ENCODE measurements at places on chromosomes 16 and 17. TPM values are rescaled to one million over a fixed set of nuclear protein-coding genes. Genes with fewer than 3 reads are reported as not detected.

DNA sequence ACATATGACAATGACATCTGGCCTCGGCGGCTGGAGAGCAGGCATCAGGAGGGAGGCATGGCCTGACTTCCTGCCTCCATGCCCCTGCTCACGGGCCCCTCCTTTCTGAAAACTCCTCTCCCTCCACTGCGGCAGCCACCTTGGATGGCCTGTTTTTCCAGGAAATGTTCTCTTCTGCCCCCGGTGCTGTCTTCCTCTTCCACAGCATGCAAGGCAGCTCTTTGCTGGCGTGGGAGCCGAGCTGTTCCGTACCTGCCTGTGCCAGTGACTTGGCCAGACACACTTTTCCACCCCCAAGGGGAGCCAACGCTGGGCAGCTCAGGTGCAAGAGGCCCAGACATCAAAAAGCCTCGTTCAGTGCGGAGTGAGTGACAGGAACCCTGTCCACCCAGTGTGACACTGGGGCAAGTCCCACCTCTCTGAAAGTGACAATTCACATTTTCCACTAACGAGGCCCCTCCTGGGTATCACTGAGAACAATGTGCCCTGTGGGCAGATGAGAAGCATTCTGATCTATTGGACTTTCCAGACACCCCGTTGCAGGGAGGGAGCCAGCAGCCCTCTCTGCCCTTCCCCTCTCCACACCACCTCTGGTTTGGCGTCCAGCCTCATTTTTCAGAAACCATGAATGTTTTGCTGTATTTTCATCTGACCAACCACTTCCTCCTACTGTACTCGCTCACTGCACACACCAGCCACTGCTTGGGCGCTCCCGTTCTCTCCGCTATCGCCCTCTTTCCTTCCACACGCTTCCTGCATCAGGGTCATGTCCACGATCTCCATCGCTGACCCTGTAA, 31.2 kb downstream of the NSMCE1 start:
- H3K4me1 ChIP-seq, result peaks cover 32% of the 10 kb centered on the region
- peak; percentile 14 for DNase-seq
- no peak overlapping the region for H3K4me3 ChIP-seq
- H3K36me3 ChIP-seq, result peaks cover 5% of the 10 kb centered on the region

GRCh38 chr17:48438516-48439061, 8.6 kb upstream of the SKAP1 start:
- peaks cover 9% of the 10 kb centered on the region for H3K27me3 ChIP-seq
- no peaks in the 10 kb centered on the region for H3K4me1 ChIP-seq
- DNase-seq, result no peak
- H3K4me3 ChIP-seq, result no peak overlapping the region

- H3K27ac ChIP-seq, result no peak overlapping the region
- H3K4me1 ChIP-seq, result no peaks in the 10 kb centered on the region
- H3K27me3 ChIP-seq, result no peaks in the 10 kb centered on the region
Observed at GRCh38 chr17:72169823-72170222, 49.0 kb downstream of the SOX9 start.

GRCh38 chr17:75153780-75154194, 525 bp downstream of the JPT1 start:
- H3K27me3 ChIP-seq, result no peaks in the 10 kb centered on the region
- peak overlapping the region; percentile 80 for H3K27ac ChIP-seq
- H3K4me3 ChIP-seq, result peak overlapping the region; percentile 96
- no peak for DNase-seq
- no peaks in the 10 kb centered on the region for H3K36me3 ChIP-seq
- H3K4me1 ChIP-seq, result peaks cover 8% of the 10 kb centered on the region

GRCh38 chr16:1561266-1561665, 27.8 kb downstream of the TMEM204 start:
- DNase-seq, result no peak
- H3K4me1 ChIP-seq, result no peaks in the 10 kb centered on the region
- no peak overlapping the region for H3K4me3 ChIP-seq
- no peak overlapping the region for H3K27ac ChIP-seq
- H3K36me3 ChIP-seq, result peaks cover 3% of the 10 kb centered on the region

GRCh38 chr17:47670064-47670463, 20.3 kb downstream of the KPNB1 start:
- no peaks in the 10 kb centered on the region for H3K4me1 ChIP-seq
- H3K27ac ChIP-seq, result no peak overlapping the region
- no peak for DNase-seq
- H3K4me3 ChIP-seq, result no peak overlapping the region
- peaks cover 27% of the 10 kb centered on the region for H3K36me3 ChIP-seq

- peak; percentile 6 for DNase-seq
- peaks cover 3% of the 10 kb centered on the region for H3K27me3 ChIP-seq
- H3K4me3 ChIP-seq, result no peak overlapping the region
- H3K27ac ChIP-seq, result no peak overlapping the region
Observed at GRCh38 chr16:56549744-56550385, 15.0 kb upstream of the MT4 start.

DNA sequence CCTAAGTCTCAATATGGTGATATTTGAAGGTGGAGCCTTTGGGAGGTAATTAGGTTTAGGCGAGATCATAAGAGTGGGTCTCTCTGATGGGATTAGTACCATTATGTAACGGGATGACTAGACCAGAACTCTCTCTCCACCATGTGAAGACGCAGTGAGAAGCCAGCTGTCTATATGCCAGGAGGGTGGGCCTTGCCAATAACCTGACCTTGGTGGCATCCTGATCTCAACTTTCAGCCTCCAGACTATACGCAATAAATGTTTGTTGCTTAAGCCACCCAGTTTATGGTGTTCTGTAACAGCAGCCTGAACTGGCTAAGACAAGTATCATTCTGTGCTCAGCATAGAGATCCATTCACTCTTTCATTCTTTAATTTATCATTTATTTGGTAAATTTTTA, 167.2 kb upstream of the CDH11 start:
- no peak overlapping the region for H3K27ac ChIP-seq
- DNase-seq, result no peak
- H3K27me3 ChIP-seq, result no peaks in the 10 kb centered on the region

DNA sequence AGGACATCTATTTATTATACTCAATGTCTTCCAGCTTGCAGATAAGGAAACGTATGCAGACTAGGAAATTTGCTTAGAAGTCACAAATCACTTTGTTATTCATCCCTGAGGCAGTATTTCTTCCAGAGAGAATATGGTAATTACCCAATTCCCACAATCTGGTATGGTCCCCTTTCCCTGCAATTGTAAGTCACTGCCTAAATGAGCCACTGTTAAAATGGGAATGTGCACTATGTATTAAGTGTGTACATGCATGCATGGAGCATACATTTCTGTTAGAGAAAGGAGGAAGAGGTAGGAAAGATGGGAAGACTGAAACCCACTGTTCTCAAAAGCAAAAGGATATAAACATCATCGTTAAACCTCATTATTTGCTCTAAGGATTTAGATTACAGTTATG, 10.0 kb downstream of the NUFIP2 start:
- H3K36me3 ChIP-seq, result peaks cover 23% of the 10 kb centered on the region
- DNase-seq, result no peak
- no peaks in the 10 kb centered on the region for H3K27me3 ChIP-seq

- H3K4me1 ChIP-seq, result no peaks in the 10 kb centered on the region
- no peak overlapping the region for H3K27ac ChIP-seq
- no peak overlapping the region for H3K4me3 ChIP-seq
- peak; percentile 37 for DNase-seq
Observed at GRCh38 chr16:89289428-89290395, 72.2 kb downstream of the ZNF778 start.

- no peaks in the 10 kb centered on the region for H3K27me3 ChIP-seq
- DNase-seq, result peak; percentile 88
- H3K27ac ChIP-seq, result peak overlapping the region; percentile 83
- peak overlapping the region; percentile 28 for H3K4me3 ChIP-seq
- peaks cover 1% of the 10 kb centered on the region for H3K36me3 ChIP-seq
- peaks cover 16% of the 10 kb centered on the region for H3K4me1 ChIP-seq
Observed at GRCh38 chr16:87853411-87854052, 15.8 kb downstream of the SLC7A5 start.

DNA sequence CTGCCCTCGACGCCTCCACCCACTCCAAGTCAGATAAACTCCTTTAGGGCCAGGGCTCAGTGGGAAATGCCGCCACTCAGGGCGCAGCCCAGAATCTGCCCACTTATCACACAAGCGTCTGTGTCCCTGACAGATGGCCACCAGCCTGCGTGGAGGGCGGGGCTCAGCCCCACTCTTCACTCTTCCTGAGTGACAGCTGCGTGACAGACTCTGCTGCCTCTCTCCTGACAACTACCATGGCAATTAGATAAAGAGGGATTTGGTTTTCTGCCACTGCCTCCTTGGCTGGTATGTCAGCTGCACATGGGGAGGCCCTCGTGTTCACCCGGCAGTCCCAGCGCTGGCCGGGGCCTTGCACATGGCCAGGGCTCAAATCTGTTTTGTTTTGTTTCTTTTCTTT, 96.2 kb downstream of the RTN4RL1 start:
- DNase-seq, result no peak
- H3K36me3 ChIP-seq, result no peaks in the 10 kb centered on the region
- peaks cover 6% of the 10 kb centered on the region for H3K27me3 ChIP-seq
- H3K4me3 ChIP-seq, result no peak overlapping the region

GRCh38 chr16:65044873-65045272, 77.0 kb downstream of the CDH11 start:
- H3K27ac ChIP-seq, result peak overlapping the region; percentile 39
- no peak overlapping the region for H3K4me3 ChIP-seq
- H3K4me1 ChIP-seq, result no peaks in the 10 kb centered on the region
- peak; percentile 93 for DNase-seq
- peaks cover 9% of the 10 kb centered on the region for H3K36me3 ChIP-seq

- no peak overlapping the region for H3K4me3 ChIP-seq
- H3K27me3 ChIP-seq, result peaks cover 29% of the 10 kb centered on the region
- no peak for DNase-seq
- no peaks in the 10 kb centered on the region for H3K36me3 ChIP-seq
- no peaks in the 10 kb centered on the region for H3K4me1 ChIP-seq
- H3K27ac ChIP-seq, result no peak overlapping the region
Observed at GRCh38 chr17:28969706-28970393, 18.5 kb upstream of the PHF12 start.

DNA sequence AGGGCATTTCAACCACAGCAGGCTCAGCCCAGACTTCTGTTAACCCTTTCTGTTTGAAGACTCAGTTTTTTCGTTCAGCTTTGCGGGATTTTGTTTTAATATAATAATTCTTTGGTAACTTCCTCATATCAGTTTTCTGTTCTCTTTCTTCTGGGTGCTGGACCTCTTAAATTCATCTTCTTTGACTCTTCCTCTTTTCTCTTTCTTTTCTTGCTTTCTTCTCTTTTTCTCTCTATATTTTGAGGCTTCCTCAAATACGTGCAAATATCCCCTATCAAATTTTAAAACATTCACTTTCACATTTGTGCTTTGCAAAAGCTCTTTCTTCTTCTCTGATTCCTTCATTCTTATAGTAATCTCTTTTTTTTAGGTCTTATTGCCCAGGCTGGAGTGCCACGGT, 136.3 kb downstream of the HS3ST3B1 start:
- no peaks in the 10 kb centered on the region for H3K36me3 ChIP-seq
- no peaks in the 10 kb centered on the region for H3K27me3 ChIP-seq
- no peak overlapping the region for H3K4me3 ChIP-seq
- no peak for DNase-seq
- H3K27ac ChIP-seq, result no peak overlapping the region

GRCh38 chr17:27532269-27533263, 76.3 kb downstream of the KSR1 start:
- DNase-seq, result peak; percentile 97
- no peaks in the 10 kb centered on the region for H3K36me3 ChIP-seq
- peaks cover 18% of the 10 kb centered on the region for H3K4me1 ChIP-seq
- no peaks in the 10 kb centered on the region for H3K27me3 ChIP-seq
- H3K27ac ChIP-seq, result no peak overlapping the region

- no peaks in the 10 kb centered on the region for H3K27me3 ChIP-seq
- no peak overlapping the region for H3K4me3 ChIP-seq
- H3K36me3 ChIP-seq, result peaks cover 5% of the 10 kb centered on the region
- H3K4me1 ChIP-seq, result peaks cover 63% of the 10 kb centered on the region
Observed at GRCh38 chr17:77441130-77441920, 300.6 kb downstream of the SEC14L1 start.

DNA sequence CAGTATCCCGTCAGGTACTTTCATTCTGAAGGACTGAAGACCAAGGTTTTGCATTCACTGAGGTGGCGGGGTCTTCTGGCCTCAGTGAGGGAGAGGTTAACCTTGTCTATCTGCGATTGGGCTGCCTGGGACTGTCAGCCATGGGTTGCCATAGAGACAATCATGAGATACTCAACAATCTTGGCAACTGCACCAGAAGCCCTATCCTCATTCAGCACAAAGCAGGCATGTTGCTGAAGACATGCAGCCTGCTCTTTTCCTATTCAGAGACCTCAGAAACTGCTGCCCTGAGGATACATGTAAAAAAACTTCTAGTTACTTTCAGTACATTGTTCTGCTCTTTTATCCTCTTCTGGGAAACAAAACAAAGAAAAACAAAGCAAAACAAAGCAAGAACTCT, 146.3 kb upstream of the PIRT start:
- H3K4me1 ChIP-seq, result no peaks in the 10 kb centered on the region
- H3K4me3 ChIP-seq, result no peak overlapping the region
- no peak overlapping the region for H3K27ac ChIP-seq
- H3K27me3 ChIP-seq, result no peaks in the 10 kb centered on the region
- DNase-seq, result no peak
- no peaks in the 10 kb centered on the region for H3K36me3 ChIP-seq

DNA sequence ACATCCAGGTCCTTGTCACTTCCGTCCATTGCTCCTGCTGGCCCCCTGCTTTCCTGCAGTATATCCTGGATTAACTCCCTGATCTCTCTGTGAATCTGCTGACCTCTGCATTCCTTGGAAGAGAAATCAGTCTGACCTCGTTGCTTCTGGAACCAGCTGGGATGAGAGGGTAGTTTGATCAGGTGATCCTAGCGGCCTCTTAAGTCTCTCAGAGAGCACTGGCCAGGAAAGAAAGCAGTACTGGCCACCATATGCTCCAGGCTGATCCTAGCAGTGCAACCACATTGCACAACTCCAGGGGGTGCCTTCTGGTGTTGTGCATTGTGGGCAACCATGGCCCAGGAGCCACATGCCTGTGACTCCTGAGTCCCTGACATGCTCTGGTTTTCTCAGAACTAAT, 79.2 kb downstream of the ARHGAP23 start:
- no peaks in the 10 kb centered on the region for H3K27me3 ChIP-seq
- peaks cover 17% of the 10 kb centered on the region for H3K4me1 ChIP-seq
- H3K27ac ChIP-seq, result no peak overlapping the region
- H3K36me3 ChIP-seq, result peaks cover 15% of the 10 kb centered on the region
- no peak for DNase-seq

Gene MPHOSPH6
- 30.4 TPM for total RNA-seq

Gene TBKBP1
- total RNA-seq, result 11.6 TPM

Gene SCARF1
- total RNA-seq, result 0.99 TPM

Gene ARHGAP23
- 18.2 TPM for total RNA-seq

Gene HCRT
- not detected for total RNA-seq
